ENCODE measurements at places on chromosomes 16 and 17.

DNA sequence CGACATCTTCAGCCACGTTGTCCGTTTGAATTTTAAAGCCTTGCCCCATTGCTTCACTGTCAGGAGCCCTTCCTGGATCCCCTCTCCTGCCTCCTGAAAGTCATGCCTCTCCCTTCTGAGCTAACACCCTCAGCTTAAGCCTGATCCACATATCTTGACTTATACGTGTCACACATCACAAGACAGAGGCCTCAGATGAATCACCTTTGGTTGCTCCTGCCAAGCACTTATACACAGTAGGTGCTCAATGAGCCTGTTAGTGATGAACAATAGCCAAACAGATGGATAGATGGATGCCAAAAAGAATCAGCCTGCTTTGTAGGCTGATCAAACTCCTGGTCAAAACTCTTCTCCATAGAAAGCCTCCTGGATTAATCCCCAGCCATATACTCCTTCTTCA, 31.8 kb downstream of the PITPNM3 start:
- no peak for DNase-seq

DNA sequence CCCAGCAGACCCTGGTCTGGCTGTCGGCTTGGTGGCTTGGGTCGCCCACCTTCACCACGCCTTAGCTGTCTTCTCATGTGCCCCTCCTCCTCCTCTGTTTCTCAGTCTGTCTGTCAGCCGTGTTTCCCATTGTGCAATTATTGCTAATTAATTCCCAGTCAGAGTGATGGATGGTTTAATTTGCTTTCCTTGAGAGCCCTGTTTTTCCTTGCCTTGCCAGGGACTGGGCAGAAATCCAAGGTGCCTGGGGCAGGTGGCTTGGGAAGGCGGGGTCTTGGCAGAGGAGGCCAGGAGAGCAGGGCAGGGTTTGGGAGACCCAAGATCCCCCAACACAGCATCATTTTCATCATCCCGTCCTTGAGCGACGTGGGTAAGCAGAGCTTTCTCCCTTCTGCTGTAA, 21.3 kb downstream of the NECAB2 start:
- DNase-seq, result no peak

DNA sequence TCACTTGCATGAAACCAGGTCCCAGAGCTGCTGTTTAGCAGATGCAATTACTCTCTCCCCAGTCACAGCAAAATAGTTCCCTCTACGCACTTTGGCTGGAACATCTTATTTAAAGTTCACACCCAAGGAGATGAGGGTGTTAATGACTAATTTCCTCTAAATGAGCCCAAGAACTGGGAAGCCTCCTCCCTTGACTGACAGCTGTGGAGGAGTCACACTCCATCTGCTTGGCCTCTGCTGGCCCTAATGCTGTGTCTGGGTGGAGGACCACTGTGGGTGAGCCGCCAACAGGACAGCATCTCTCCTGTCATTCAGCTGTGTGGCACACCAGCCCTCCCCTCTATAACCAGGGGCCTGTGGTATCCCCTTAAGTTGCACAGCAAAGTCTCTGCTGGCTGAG, 115.4 kb downstream of the SHISA6 start:
- no peak for DNase-seq

GRCh38 chr17:58004060-58004459, 3.0 kb downstream of the SRSF1 start:
- no peak for DNase-seq

DNA sequence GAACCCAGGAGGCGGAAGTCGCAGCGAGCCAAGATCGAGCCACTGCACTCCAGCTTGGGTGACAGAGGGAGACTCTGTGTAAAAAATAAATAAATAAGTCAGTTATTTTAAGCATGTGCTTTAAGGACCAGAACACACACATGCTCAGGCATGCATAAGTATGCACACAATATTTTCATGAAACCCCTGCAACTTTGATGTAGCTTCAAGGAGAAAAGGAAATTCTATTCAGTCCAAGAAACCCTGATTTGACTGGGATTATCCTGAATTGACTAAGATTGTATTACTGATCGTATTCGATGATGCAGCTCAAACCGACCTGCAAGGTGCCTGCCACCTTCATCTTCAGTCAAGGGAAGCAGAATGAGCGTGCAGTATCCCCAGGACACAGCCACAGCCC, 841 bp downstream of the TEKT5 start:
- no peak for DNase-seq

DNA sequence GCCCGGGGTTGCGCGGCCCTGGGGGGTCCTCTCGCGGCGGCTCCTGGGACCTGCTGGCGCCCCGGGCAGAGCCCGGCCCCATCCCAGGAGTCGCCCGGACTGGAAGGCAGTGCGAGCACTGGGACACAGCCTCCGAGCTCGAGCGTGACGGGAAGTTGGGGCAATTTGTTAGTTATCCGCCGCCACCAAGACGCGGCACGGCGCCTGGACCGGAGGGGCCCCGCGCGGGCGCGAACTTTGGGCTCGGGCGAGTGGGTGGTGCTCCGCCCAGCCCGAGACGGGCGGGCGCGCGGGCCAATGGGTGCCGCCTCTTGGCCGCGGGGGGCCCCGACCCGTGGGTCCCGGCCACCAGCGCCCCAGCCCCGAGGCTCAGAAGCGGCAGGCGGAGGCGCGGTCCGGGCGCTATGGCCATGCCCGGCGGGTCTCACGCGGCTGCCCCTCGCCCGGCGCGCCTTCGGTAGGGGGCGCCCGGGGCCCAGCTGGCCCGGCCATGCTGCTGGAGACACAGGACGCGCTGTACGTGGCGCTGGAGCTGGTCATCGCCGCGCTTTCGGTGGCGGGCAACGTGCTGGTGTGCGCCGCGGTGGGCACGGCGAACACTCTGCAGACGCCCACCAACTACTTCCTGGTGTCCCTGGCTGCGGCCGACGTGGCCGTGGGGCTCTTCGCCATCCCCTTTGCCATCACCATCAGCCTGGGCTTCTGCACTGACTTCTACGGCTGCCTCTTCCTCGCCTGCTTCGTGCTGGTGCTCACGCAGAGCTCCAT, at the start of gene ADORA2B:
TSS of gene ADORA2B (plus strand) at position 372 of the 768 bp plus-strand sequence. CDS start at position 491, 119 bp downstream.
- DNase-seq, result no peak

DNA sequence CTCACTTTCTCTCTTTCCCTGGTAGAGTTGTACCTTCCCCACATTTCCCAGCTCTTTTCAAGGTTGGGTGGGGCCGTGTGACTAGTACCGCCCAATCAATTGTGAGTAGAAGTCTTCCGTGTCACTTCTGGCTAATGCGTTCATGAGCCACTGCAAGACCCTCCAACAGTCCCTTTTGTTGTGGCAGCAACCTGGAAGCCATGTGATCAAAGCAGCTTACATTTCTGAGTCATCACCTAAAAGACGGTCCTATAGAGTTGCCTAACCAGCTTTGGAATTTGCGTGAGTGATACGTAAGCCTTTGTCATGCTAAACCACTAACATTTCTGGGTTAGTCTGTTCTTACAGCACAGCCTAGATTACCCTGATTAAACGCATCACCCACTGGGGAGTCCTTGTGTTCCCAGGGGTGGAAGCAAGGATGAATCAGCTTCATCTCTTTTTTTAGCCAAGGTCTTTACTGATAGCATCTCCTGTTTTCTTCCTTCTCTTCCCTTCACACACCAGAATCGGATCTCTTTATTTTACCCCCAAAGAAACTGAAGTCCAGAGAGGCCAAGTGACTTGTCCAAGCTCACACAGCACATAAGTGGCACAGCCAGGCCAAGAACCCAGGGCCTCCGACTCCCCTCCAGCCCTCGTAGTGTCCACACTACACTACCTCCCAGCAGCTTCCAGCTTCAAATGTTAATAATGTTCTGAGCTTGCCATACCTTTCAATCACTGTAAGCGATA, 366.3 kb upstream of the XYLT1 start:
- no peak for DNase-seq

GRCh38 chr17:41539979-41540701, 12.0 kb upstream of the KRT19 start:
- no peak for DNase-seq

All from effector CD4-positive, alpha-beta T cell (primary cell).